ENCODE measurements at places on chromosomes 1 and 21. TPM values are rescaled to one million over a fixed set of nuclear protein-coding genes. Genes with fewer than 3 reads are reported as not detected.

The RGS8 gene
- total RNA-seq, result not detected

The TP73 gene
- total RNA-seq, result not detected

The C1orf94 gene
- total RNA-seq, result not detected

The TMEM125 gene
- not detected for total RNA-seq

The ANKRD65 gene
- 0.35 TPM for total RNA-seq

The ANKRD35 gene
- 4.1 TPM for total RNA-seq

The CELA3B gene
- not detected for total RNA-seq

The CRYAA gene
- total RNA-seq, result not detected

The SEC16B gene
- 1.5 TPM for total RNA-seq

The HORMAD1 gene
- total RNA-seq, result not detected

The YRDC gene
- total RNA-seq, result 14.0 TPM

The NBPF6 gene
- not detected for total RNA-seq

The CFHR3 gene
- not detected for total RNA-seq

The WNT4 gene
- total RNA-seq, result 1.1 TPM

The FNDC5 gene
- 2.9 TPM for total RNA-seq

The AXDND1 gene
- not detected for total RNA-seq

The ENAH gene
- 25.1 TPM for total RNA-seq

The VTCN1 gene
- not detected for total RNA-seq

The S100A14 gene
- total RNA-seq, result not detected

The C1orf116 gene
- total RNA-seq, result not detected

The F13B gene
- total RNA-seq, result not detected

The ZNF648 gene
- total RNA-seq, result not detected

The SYCP1 gene
- not detected for total RNA-seq

The PRDM15 gene
- total RNA-seq, result 4.0 TPM

The SELENBP1 gene
- total RNA-seq, result 63.1 TPM

The ZSWIM5 gene
- under 0.01 TPM for total RNA-seq

The MIER1 gene
- 17.4 TPM for total RNA-seq

The CLCA1 gene
- total RNA-seq, result not detected

The SPRR4 gene
- not detected for total RNA-seq

The SPRR1B gene
- total RNA-seq, result not detected

The GPR52 gene
- not detected for total RNA-seq

The PDC gene
- total RNA-seq, result not detected

The AGBL4 gene
- not detected for total RNA-seq

The HSPA6 gene
- 0.35 TPM for total RNA-seq
